Islet precursor cell (in vitro differentiated cells): ENCODE measurements at places on chromosomes 7 and 10.

GRCh38 chr10:63169624-63170023 lies 36.5 kb downstream of the NRBF2 start:
- no peak for DNase-seq

GRCh38 chr10:90977855-90978486 lies 57.1 kb upstream of the ANKRD1 start:
- DNase-seq = no peak

DNA sequence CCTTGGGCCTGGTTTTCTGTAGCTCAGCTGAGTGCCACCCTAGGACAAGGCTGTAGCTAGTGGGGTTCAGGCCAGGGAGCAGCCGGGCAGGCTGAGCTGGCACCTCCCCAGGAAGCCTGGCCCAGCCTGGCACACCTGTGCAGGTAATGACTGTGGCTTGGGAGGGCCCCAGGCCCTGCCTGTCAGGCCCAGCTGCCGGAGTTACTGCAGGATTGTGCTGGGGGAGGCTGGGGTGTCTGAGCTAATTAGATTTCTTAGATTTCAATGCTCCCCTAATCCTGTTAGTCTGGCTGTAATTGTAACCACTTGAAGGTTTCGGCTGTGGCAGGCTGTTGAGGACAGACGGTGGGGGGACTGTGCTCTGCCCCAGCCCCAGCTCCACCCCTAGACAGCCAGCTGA lies 6.0 kb downstream of the ZMIZ1 start:
- no peak for DNase-seq

DNA sequence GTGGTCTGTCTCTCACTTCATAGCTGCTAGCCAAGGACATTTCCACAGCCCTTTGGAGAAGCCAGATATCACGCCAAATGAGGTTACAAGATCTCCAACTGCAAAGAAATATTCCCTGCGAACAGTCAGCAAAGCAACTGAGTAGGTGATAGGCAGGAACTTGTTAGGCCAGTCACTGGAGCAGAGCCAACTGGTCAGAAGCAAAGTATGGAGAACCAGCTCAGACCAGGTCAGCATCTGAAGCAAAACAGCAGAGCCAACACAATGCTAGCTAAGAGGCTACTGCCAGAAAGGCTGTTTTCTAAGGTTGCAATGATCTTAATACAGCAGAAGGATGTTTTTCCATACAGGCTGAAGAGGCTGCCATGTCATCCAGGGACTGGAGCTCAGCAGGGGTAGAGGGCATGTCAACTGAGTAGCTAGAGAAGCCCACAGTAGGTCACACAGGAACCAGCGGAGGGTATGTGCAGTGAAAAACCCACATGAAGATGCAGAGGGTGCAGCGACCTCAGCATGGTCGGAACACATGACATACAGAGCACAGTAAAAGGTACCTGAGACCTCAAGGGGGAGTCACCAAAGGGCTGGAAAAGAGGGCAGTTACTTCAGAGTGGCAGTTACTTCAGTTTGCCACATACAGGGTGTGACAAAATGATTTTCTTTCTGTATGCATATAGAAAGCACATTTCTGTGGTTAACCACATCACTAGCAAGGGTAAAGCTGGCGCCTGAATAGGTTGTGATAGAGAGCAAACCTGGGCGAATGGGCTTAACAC lies 8.9 kb downstream of the SEC31B start:
- DNase-seq = no peak

GRCh38 chr7:101365956-101366355 lies 3.3 kb downstream of the COL26A1 start:
- DNase-seq = no peak
